ENCODE measurements at places on chromosomes 5 and 9.

DNA sequence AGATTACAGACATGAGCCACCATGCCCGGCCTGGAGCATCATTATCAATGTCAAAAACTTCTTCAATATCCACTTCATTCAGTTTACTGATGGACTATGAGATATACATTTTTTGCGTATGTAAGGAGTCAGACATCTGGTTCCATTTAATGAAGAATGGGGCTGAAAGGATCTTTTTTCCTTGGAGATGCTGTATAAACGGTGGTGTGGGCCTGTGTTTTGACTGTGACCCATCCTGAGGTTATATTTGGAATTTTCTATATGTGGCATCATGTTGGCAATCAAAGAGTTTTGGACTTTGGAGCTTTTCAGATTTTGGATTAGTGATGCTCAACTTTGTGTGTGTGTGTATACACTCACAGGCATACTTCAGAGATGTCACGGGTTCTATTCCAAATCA, 85.7 kb upstream of the FBXL17 start:
- no peak for DNase-seq

DNA sequence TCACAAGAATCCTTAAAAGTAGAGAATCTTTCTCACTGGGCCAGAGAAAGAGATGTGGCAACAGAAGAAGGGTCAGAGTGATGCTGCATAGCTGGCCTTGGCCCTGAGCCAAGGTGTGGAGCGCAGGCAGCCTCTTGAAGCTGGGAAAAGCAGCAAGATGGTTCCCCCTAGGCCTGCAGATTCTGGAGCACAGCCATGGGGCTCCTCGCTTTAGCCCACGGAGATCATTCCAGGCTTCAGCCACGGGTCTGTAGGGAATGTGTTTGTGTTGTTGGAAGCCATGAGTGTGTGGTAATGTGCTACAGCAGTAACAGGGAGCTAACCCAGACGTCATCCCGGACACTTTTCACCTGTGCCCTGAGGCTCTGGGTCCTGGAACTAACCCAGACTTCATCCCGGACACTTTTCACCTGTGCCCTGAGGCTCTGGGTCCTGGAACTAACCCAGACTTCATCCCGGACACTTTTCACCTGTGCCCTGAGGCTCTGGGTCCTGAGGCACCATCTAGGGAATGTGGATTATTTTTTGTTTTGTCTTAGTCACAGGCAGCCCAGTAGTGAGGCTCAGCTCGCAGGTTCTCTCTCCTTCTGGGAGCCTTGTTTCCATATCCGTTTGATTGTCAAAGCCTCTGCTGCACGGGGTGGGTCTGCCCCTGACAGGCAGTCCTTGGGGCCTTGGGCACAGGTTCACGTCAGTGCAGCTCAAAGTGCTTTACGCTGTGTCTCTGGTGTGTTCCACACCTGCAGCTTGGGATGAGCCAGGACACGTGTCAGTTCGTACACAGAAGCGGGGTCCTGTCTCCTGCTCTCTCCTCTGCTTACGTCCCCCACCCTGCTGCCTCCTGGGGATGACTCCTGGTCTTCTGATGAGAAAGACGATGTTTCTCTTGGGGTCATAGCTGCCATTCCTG, 56.3 kb upstream of the EXOC3 start:
- DNase-seq: no peak

DNA sequence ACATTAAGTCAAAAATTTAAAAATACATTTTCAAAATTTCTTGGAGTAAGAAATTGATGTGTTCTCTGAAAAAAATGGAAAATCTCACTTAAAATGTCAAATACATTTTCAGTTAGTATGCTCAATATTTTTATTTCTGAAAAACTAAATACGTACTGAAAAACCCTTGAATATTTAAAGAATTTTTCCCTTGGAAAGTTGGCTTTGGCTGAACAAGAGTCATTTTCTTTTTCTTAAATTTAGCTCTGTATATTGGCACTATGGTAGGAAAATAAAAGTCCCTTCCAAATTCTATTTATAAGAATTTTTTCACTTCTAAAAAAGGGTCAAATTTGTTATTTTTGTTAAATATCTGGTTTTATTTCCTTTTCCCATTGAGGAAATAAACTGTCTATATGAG, 29.0 kb upstream of the CDH18 start:
- no peak for DNase-seq

DNA sequence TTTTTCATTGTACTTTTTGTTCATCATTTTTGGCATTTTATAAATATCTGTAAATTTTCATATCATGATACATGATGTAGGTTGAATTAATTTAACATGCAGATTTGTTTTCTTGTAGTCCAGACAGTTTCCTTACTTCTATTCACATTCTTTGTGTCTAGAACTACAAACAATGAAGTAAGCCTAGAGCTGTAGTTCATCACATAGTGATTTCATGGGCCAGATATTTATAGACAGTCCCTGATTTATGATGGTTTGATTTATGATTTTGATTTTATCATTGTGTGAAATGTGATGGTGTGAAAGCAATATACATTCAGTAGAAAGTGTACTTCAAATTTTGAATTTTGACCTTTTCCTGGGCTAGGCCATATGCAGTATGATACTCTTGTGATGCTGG, 139.0 kb downstream of the ARHGEF28 start:
- DNase-seq: no peak

GRCh38 chr9:112562235-112562958, 75.8 kb downstream of the KIAA1958 start:
- DNase-seq: no peak

- no peak for DNase-seq
Observed at GRCh38 chr9:90921969-90922368, 120.3 kb downstream of the SYK start.
